ENCODE measurements at places on chromosomes 2 and 18. TPM values are rescaled to one million over a fixed set of nuclear protein-coding genes. Genes with fewer than 3 reads are reported as not detected.

GRCh38 chr2:169345486-169346437 is 16.6 kb downstream of the LRP2 start:
- H3K27ac ChIP-seq: no peak overlapping the region
- no peak overlapping the region for H3K4me3 ChIP-seq
- H3K27me3 ChIP-seq: peaks cover 17% of the 10 kb centered on the region

DNA sequence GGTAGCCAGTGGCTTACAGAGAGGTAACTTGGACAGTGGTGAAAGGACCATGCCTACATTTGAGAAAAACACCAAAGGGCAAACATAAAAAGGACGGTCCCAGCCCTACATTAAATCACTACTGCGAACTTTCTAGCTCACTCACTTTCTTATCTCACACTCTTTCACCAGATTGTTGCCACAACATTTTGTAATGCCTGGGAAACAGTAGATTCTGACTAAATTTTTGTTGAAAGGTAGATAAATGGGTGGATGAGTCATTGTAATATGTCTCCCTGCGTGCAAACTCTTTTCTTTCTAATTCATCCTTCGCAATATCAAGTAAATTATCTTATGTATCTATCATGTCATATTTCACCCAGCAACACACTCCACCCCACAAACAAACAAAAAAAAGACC is 192.2 kb downstream of the IRS1 start:
- H3K27me3 ChIP-seq: no peaks in the 10 kb centered on the region
- no peaks in the 10 kb centered on the region for H3K36me3 ChIP-seq
- DNase-seq: no peak
- no peak overlapping the region for H3K4me3 ChIP-seq

- no peaks in the 10 kb centered on the region for H3K36me3 ChIP-seq
- peaks cover 22% of the 10 kb centered on the region for H3K4me1 ChIP-seq
- H3K27ac ChIP-seq: no peak overlapping the region
- no peak for DNase-seq
These were observed 1.2 kb downstream of the ERMN start for GRCh38 chr2:157324331-157324843.

- H3K27me3 ChIP-seq: no peaks in the 10 kb centered on the region
- DNase-seq: no peak
- H3K36me3 ChIP-seq: no peaks in the 10 kb centered on the region
- H3K4me1 ChIP-seq: peaks cover 38% of the 10 kb centered on the region
- no peak overlapping the region for H3K4me3 ChIP-seq
These were observed 456.6 kb upstream of the UBE2E3 start for GRCh38 chr2:180523621-180524340.

The REG3A gene
- total RNA-seq: not detected

Data from osteocyte (in vitro differentiated cells).